Hematopoietic multipotent progenitor cell treated with erythropoietin and hydrocortisone succinate and interleukin-3 and kit ligand, for 17 days (in vitro differentiated cells): ENCODE measurements at places on chromosomes 7 and 10.

- no peak for DNase-seq
These were observed 45.5 kb downstream of the MYOF start for GRCh38 chr10:93436591-93437085.

GRCh38 chr10:12107781-12108180 is 21.7 kb upstream of the SEC61A2 start:
- DNase-seq, result no peak

- DNase-seq, result no peak
These were observed 41.4 kb downstream of the AKR1C3 start for GRCh38 chr10:5135581-5135980.

- no peak for DNase-seq
These were observed 12.0 kb upstream of the CRYGN start for GRCh38 chr7:151451626-151452571.

GRCh38 chr10:42482411-42482810 is 156.0 kb downstream of the ZNF33B start:
- no peak for DNase-seq

- no peak for DNase-seq
These were observed 298.1 kb downstream of the TCERG1L start for GRCh38 chr10:131013281-131013912.

DNA sequence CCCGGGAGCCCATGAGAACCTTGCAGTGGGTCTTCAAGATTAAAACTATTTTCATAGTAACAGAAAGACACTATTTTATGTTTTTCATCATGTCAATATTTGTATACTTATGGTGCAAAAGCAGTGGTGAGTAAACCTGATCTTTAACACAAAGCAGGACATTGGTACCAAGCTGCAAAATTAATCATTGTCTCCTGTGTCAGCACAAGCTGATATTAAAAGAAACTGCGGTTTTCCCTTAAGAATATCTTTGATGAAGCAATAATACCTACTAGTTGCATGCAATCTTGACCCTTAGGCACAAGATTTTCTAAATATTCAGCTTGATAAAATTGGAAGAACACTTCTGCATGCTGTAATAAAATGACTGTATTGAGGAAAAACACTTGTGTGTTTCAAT is 121.7 kb downstream of the MDFIC start:
- DNase-seq, result no peak

DNA sequence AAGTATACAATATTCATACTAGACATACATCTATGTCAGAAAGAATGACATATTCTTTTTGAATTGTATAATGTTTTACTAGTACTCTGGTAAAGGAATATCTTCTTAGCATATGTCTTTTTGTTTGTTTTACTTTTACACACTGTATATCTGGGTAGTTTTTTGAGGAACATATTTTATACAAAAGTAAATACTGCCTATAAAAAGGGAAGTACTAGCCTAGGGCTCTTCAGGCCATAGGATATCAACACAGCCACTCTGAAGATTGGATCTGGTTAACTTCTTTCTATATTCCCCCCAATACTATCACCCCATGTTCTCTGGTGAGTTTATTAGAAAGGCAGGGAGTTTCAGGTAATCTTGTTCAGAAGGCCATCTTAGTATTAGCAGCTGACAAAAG is 134.6 kb downstream of the ZNF438 start:
- DNase-seq, result no peak

GRCh38 chr7:123054357-123055133 is 59.0 kb upstream of the TAS2R16 start:
- DNase-seq, result no peak

DNA sequence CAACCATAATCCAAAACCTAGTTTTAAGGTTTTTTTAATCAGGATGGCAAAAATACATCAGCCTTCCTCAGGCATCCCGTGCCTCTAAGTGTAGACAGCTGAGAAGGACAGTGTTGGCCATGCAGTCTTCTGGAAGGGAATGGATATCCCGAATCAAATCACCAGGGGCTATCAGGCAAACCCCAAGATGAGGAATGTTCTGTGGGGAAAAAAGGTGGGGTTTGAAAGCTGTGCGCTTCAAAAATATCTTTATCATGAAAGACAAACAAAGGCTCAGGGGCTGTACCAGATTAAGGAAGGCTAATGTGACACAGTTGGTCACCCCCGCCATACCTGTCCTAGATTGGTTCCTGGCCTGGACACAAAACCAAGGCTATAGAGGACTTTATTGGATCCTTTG is 5.4 kb downstream of the TMEM273 start:
- DNase-seq, result no peak

GRCh38 chr10:82411416-82411815 is 536.4 kb downstream of the NRG3 start:
- DNase-seq, result no peak

DNA sequence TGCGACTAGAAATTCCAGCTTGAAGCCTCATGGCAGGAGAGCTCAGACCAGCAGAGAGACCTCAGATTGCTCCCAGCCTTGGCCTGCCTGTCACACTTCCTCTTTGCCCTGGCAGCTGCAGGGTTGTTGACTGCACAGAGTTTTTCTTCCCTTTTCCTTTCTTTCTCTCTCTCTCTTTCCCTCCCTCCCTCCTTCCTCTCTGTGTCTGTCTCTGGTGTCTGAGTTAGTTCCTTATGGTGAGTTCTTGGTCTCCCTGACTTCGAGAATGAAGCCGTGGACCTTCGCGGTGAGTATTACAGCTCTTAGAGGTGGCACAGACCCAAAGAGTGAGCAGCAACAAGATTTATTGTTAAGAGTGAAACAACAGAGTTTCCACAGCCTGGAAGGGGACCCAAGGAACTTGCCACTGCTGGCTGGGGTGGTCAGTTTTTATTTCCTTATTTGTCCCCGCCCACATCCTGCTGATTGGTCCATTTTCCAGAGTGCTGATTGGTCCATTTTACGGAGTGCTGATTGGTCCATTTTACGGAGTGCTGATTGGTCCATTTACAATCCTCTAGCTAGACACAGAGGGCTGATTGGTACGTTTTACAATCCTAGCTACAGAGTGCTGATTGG is 266.3 kb downstream of the RPS24 start:
- DNase-seq, result no peak

DNA sequence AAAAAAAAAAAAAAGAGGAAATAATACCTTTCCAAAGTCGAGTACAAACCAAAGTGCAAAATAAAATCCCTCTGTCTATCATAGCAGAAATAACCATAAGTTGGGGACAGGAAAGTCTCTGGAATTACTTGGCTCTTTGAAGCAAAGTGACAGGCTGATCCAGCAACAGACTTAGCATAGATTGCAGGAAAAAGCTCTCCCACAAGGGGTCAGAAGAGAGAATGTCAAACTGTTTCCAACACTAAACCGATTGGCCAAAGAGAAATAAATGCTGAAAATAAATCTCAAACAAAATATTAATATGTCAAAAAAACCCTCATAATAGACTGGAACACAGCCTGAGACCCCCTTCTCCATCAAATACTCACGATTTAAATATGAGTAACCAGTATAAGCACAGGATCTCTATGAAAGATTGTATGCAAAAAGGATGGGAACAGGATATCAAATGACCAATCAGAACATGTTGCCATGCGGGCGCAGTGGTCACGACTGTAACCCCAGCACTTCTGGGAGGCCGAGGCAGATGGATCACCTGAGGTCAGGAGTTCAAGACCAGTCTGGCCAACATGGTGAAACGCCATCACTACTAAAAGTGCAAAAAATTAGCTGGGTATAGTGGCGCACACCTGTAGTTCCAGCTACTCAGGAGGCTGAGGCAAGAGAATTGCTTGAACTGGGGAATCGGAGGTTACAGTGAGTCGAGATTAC is 1000.7 kb upstream of the LRRN3 start:
- DNase-seq, result no peak

- DNase-seq, result no peak
These were observed 163.1 kb upstream of the PLXNA4 start for GRCh38 chr7:132739271-132739955.

- DNase-seq, result no peak
These were observed 687.5 kb downstream of the SORCS3 start for GRCh38 chr10:105328503-105329133.

DNA sequence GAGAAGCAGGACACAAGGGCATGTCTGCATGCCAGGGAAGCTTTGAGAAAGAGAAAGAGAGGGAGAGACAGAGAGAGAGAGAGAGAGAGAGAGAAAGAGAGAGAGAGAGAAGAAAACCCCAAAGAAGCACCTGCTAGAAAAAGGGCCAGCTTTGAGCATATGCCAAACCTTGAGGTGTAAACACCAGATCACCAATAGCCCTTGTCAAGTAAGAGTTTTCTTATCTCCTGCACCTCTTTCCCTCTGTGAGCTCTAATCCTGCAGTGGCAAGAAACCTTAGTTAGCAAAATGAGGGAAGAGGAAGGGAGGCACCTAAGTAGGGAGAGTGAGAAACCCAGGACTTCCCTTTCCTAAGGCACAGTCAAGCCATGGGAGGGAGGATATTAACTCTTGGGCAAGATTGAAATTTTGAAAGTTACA is 11.3 kb upstream of the TRDMT1 start:
- no peak for DNase-seq

- DNase-seq, result no peak
These were observed 34.5 kb downstream of the SPDYE17 start for GRCh38 chr7:76997381-76998284.

DNA sequence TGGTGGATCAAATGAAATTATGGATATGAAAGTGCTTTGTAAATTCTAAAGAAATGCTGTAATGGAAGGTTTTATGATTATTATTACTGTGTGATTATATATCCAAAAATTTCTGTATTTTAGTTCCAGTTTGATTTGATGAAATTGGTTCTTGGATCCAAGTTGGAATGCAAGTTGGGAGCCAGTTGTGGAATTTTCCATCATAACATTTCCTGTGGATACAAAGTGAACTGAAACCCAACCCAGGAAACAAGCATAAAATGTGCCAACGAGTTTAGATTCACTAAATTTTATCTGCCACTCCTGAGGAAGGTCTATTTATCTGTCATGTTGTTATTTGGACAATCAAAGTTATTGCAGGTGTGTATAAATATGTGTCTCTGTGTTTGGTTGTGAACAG is 131.4 kb upstream of the MDFIC start:
- no peak for DNase-seq
